AML-193 (cell line): ENCODE measurements at places on chromosomes 4 and X.

GRCh38 chr4:26787461-26788340 lies 72.9 kb upstream of the STIM2 start:
- DNase-seq: no peak

- DNase-seq: no peak
Measured at GRCh38 chr4:159077702-159078495, 25.0 kb upstream of the RAPGEF2 start.

GRCh38 chr4:84837751-84838150 lies 128.7 kb downstream of the WDFY3 start:
- DNase-seq: no peak

- DNase-seq: no peak
Measured at GRCh38 chr4:107603430-107603829, 116.6 kb downstream of the PAPSS1 start.

- no peak for DNase-seq
Measured at GRCh38 chr4:143127621-143128020, 57.1 kb upstream of the USP38 start.

- DNase-seq: no peak
Measured at GRCh38 chr4:7429601-7430078, 5.1 kb downstream of the PSAPL1 start.

- no peak for DNase-seq
Measured at GRCh38 chr4:30950737-30951136, 230.6 kb downstream of the PCDH7 start.

- DNase-seq: no peak
Measured at GRCh38 chrX:33194876-33195433, 16.4 kb downstream of the DMD start.

DNA sequence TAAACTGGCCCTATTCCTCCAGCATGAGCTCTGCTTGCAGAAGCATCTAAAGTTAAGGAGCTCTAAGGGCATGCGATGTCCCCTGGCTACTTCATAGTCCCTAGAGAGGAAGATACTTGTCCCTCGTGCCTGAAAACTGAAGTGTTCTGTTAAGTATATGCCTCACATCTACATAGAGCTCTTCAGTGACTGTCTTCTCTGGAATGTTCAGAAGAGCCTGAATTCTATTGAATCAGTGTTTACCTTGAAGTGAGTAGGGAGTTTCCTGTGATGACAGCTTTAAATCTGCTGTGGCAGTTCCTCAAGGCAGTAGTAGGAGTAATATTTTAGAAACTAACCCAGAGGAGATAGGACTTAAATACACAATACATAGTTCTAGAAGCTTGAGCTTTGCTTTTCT lies 111.2 kb downstream of the ZNF518B start:
- DNase-seq: no peak

DNA sequence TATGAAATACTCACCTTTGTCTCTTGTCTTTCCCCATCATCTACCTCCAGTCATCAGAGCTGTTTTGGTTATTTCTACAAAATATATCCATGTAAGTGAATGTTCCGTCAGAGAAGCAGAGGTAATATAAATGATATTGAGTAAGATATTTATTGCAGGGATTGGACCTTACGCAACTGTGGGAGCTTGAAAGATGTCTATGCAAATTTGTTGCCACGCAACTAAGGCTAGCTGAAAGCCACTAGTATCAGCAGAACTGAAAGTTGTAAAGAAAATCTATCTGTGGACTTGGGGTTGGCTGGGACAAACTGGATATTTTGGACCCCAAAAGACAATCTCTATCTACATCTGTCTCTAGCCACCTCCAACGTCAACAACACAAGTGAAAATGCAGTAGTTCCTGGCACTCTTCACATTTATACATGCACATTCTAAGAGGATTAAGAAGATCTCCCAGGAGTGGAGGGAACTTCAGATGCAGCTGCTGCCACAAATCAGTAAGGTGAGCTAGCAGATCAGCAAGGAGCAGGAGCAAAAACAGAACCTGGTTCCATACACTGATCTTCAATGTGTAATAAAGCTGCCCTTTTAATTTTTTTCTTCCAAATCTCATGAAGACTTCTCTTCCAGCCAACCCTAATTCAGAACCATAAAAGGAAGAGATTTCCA lies 8.5 kb upstream of the CCSER1 start:
- DNase-seq: no peak
